Posterior cingulate gyrus (tissue), 11 donors: ENCODE measurements at places on chromosomes 5 and 9.

- no peak for DNase-seq
Measured at GRCh38 chr9:120191141-120191540, 388.8 kb downstream of the CDK5RAP2 start.

- DNase-seq: no peak
Measured at GRCh38 chr5:145236983-145237382, 598.2 kb downstream of the PRELID2 start.

GRCh38 chr5:73120222-73121118, at the start of gene TMEM171:
Gene TMEM171 (plus strand): TSS chr5:73120575. CDS start chr5:73123374, 2,799 bp downstream.
- no peak for DNase-seq

DNA sequence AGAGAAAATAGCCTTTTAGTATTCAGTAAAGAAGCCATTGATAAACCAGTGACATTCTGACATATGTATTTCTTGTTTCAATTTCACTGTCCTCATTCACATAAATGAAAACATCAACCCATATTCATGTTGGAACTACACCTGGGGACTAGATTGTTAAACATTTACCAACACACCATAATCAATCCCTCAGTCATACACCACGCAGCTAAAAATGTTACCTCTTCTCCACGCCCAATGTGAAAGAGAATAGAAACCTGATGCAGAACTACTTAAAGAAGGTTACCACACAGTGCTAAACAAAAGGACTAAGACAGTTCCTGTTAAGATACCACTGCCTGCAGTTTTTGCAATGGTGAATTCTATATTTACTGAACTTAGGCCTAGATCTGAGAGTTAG, 518.9 kb downstream of the PRELID2 start:
- no peak for DNase-seq

GRCh38 chr9:88373045-88373444, 15.2 kb upstream of the SPIN1 start:
- DNase-seq: no peak

DNA sequence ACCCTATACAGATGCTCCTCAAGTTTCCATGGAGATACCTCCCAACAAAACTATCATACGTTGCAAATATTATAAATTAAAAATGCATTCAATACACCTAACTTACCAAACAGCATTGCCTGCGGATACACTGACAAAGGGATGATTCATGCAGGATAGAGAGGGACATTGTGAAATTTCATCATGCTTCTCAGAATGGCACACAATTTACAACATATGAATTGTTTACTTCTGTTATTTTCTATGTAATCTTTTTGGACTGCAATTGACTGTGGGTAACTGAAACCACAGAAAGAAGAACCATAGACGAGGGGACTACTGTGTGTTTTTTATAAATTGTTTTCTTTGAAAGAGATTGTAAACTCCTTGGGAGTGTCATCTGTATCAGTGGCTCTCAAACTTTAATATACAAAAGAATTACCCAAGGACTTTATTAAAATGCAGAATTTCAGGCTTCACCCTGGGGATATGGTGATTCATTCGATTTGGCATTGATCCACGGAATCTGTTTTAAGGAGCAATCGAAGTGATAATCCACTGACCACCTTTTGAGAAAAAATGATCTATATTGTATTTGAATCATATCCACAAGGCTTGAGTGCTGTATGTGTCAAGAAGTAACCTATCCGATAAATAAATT, 146.4 kb downstream of the SGCD start:
- no peak for DNase-seq

DNA sequence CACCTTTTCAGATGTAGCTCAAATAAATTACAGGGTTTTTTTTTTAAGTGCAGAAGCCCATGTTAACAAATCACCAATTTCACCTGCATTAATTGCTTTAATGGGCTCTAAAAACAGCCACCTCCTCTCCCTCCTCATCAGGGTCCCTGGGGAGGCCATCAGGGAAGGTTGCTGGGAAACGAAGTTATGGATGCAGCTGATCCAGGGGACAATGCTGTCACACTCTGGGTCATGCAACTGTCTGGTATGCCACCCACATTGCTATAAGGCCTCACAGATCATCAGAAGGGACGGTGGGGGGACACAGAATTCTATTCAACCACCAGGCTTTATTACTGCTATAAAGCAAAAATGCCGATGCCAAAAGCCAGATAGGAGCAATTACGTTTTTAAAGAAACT, 9.3 kb downstream of the WHRN start:
- no peak for DNase-seq

DNA sequence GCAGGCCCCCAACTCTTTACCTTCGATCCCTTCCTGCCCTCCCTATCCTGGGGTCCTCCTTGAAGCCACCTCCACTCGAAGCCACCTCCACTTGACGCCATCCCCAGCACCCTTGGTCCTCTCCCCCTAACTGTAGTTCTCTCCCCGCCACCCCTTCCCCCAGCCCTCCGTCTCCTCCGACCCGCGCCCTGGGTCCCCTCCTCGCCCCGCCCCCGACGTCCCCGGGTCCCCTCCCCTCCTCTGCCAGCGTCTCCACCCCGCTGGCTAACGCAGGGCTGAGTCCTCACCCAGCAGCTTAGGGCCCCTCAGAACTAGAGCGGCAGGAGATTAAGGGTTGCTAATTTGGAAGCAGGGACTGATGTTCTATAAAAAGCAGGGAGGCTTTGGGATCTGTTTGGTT, 30.6 kb upstream of the ANKRD33B start:
- no peak for DNase-seq

- no peak for DNase-seq
Measured at GRCh38 chr9:90841615-90842014, 40.0 kb downstream of the SYK start.

GRCh38 chr5:163433271-163433670, 4.1 kb upstream of the CCNG1 start:
- DNase-seq: no peak

DNA sequence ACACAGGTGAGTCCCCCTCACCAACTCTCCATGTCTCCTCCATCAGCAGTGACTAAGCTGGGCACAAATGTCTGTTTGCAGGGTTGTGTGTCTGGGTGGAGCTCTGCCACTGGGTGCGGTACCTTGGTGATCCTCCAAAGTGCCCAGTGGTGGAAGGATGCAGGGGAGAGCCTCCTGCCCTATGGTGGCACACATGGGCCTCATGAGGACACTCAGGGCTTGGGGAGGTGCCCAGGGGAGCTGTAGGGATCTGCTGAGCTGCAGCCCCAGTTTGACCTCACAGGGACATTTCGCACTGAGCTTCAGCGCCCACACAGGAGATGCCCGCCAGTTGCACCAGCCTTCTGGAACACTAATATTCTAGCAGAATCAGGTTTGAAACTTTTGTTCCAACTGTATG, 29.5 kb downstream of the S1PR3 start:
- DNase-seq: no peak

- DNase-seq: no peak
Measured at GRCh38 chr9:75715360-75715759, 175.1 kb upstream of the PCSK5 start.

- no peak for DNase-seq
Measured at GRCh38 chr5:61311836-61312808, 19.9 kb upstream of the ZSWIM6 start.

DNA sequence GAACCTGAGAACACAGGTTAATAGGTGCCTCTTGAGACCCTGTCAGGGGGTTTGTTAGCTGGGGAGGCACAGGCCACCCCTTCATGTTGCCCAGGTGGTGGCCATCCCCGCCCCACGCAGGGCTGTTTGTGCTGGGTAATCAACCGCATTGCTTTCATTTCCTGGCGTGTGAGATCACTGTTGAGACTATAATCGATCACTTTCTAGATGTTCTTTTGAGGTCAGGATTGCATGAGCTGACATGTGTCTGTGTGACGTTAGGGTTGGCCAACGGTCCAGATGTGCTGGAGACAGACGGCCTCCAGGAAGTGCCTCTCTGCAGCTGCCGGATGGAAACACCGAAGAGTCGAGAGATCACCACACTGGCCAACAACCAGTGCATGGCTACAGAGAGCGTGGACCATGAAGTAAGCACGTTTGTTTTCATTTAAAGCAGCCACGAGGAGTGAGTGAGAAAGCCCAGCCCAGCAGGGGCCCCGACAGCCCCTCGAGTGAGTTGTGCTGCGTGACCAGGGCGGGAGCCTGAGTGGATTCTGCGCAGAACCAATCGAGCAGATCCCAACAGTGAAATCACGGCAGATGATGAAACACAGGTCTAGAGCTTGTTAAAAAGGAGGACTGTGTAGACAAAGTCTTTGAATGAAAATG, 115.0 kb upstream of the CACNA1B start:
- no peak for DNase-seq

DNA sequence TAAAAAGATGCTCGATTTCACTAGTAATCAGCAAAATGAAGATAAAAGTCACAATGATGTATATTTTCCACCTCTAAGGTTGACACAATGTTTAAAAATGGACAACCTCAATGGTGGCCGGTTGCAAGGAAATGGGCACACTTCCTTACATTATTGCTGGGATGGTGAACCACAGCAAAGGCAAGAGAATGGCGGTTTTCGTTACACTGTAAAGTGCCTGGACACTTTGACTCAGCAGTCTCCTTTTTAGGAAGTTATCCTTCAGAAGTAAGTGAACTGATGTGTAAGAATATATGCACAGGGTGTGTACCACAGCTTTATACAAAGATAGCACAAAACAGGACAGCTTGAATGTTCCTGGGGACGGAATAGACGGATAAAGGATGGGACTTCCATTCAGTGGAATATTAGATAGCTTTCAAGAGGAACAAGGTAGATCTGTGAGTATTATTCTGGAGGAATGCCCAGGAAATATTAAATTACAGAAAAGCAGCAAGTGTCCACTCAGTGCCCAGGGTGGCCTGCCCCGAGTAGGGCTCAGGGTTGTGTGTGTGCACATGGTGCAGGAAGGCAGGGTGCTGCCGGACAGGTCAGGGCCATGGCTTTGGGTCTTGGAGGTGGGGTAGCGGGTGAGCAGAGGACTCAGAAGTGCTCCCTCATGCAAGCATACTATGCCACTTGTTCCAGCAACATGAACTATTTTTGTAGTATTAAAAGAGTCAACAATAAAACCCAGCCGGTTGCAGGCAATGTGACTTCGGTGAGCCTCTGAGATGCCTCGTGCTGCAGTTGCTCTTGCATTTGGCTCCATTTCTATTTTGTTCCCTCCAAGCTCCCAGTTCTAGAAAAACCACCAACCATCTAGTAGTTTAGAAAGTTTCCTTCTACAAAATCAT, 24.5 kb downstream of the GADD45G start:
- no peak for DNase-seq

GRCh38 chr5:75707911-75708509, 9.2 kb downstream of the POC5 start:
- DNase-seq: no peak

GRCh38 chr5:75678155-75678554, 39.1 kb downstream of the POC5 start:
- DNase-seq: no peak

- no peak for DNase-seq
Measured at GRCh38 chr9:119487118-119487827, 118.0 kb upstream of the BRINP1 start.

DNA sequence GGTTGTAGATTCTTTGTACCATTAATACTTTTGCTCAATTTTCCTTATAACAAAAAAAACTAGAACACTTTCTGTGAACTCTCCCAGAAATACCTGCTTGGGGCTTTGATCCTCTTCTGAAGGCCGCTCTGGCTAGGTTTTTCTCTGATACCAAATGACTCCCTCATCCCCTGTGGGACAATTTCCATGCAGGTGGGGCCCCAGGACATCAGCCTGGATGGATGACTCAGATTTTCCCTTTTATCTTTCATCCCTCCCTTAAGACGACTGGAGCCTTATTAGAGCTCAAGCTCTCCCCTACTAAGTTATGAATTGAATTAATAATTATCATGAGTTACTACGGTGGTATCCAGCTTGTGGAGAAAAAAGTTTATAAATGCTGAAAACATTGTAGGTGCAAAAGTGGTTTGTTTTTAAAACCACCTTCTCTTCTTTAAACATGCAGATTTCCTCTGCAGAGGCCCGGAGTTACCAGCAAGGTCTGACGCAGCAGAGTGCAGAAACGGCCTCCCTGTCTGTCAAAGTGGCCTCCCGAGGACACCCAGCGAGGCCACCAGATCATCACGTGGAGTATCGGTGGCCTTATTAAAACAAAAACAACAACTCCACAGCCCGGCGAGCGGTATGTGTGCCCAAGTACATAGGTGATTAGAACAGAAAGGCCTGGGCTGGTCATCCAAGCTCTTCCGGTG, 50.8 kb upstream of the IRX4 start:
- DNase-seq: no peak

GRCh38 chr5:154355129-154355611, 90.6 kb upstream of the SAP30L start:
- no peak for DNase-seq

GRCh38 chr9:123660691-123661466, 269.0 kb downstream of the DENND1A start:
- DNase-seq: no peak

- DNase-seq: no peak
Measured at GRCh38 chr5:154612666-154613065, 134.6 kb upstream of the HAND1 start.

DNA sequence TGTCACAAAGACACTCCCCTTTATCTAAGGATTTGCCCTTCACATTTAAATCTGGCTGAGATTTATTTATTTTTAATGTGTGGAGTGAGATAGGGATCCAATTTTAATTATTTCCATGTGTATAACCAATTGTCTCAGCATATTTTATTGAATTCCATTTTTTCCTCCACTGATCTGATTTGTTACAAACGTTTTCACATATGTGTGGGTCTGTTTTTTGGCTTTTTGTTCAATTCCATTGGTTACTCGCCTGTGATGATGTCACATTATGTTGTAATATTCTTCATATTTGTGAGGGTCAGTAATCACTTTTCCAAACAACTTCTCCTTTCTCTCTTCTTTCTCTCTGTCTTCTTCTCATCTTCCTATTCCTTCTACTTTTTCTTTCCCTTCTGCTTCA, 278.3 kb upstream of the RFX3 start:
- DNase-seq: no peak

DNA sequence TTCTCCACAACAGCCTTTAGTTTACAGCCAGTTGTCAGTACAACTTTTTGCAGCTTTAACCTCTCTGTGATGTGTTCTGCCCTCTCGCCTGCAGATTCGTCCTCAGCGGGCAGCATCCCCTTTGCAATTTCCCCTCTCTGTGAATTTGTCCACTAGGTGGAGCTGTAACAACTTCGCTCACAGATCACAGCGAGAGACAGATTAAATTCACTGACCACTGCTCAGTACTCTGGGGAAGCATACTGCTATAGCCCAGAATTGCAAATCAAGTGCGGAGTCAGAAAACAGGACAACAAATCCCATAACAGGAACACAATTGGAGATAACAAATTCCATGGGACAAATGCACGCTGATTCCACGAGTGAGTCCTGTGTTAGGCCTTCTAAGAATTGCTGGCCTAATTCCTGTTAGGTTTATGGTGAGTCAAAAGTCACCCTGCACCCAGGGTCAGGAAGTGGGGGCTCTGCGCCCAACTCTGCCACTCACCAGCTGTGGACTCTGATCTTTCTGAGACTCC, 2124.9 kb downstream of the MAT2B start:
- DNase-seq: peak; percentile 58

GRCh38 chr5:159333545-159333925, 3.2 kb upstream of the IL12B start:
- no peak for DNase-seq
